ENCODE measurements at places on chromosomes 12 and 14. TPM values are rescaled to one million over a fixed set of nuclear protein-coding genes. Genes with fewer than 3 reads are reported as not detected.

Gene SYNDIG1L
- not detected for total RNA-seq

Gene GPR84
- 0.15 TPM for total RNA-seq

Gene TTC9
- total RNA-seq, result 6.5 TPM

Gene HOXC9
- total RNA-seq, result not detected

DNA sequence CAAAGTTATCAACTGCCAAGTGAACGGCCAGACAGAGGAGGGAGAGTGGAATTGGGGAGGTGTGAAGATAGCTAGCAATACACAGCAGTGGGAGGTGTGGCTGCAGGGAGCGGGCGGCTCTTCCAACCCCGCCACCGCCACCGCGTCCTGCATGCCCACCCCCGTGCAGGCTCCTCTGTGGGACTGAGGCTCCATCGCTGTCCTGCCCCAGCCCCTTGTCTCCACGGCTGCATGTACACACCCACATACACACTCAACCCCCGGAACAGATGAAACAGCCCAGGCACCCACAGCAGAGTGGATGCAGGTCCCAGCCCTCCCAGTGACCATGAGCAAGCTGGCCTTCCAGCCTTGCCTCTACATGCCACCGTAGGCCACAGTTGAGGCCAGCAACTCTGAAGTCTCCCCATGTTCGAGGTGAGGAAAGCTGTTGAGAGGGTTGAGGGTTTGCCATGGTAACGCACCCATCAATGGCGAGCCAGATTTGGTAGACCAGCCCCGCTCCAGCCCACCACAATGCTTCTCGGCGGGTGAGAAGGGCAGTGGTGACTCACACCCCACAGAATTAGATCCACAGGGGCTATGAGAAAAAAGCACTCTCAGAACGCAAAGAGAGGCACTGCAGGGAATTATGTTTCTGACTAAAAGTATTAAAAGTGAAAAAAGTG is 39.3 kb downstream of the PITPNM2 start:
- H3K4me1 ChIP-seq, result peaks cover 53% of the 10 kb centered on the region
- no peak overlapping the region for H3K4me3 ChIP-seq
- no peaks in the 10 kb centered on the region for H3K27me3 ChIP-seq
- H3K36me3 ChIP-seq, result no peaks in the 10 kb centered on the region
- no peak for DNase-seq

DNA sequence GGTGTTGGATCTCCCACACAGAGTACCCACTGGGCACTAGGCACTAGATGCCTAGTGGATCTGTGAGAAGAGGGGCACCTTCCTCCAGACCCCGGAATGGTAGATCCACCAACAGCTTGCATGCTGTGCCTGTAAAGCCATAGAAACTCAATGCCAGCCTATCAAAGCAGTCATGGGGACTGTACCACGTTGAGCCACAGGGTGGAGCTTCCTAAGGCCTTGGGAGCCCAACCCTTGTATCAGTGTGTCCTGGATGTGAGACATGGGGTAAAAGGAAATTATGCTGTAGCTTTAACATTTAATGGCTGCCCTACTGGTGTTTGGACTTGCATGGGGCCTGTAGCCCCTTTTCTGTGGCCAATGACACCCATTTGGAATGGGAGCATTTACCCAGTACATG is 1024.9 kb downstream of the TMEM121 start:
- no peaks in the 10 kb centered on the region for H3K36me3 ChIP-seq
- no peak overlapping the region for H3K4me3 ChIP-seq
- H3K27me3 ChIP-seq, result no peaks in the 10 kb centered on the region
- no peaks in the 10 kb centered on the region for H3K4me1 ChIP-seq

GRCh38 chr14:32784405-32784804 is 154.3 kb upstream of the NPAS3 start:
- no peak overlapping the region for H3K4me3 ChIP-seq
- no peaks in the 10 kb centered on the region for H3K27me3 ChIP-seq
- DNase-seq, result no peak
- no peaks in the 10 kb centered on the region for H3K36me3 ChIP-seq
- H3K27ac ChIP-seq, result no peak overlapping the region

DNA sequence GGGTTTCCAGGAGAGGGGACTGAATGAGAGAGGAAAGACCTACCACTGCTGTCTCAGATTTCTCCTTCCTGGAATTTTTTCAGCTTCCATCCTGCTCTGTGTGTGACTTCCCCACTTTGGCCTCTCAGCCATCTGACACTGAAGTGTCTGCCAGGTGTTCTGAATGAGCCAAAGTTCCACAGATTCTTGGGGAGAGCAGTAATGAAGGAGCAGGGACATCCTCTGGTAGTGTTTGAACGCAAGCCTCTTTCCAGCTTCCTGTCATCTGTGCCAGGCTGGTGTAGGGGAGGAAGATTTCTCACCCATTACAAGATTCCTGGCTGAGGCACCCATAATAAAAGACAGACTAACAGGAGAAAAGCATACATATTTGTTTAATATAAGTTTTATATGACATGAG is 141.7 kb upstream of the NRXN3 start:
- H3K4me1 ChIP-seq, result no peaks in the 10 kb centered on the region
- no peak for DNase-seq
- no peak overlapping the region for H3K4me3 ChIP-seq
- no peaks in the 10 kb centered on the region for H3K36me3 ChIP-seq
- H3K27ac ChIP-seq, result no peak overlapping the region
- H3K27me3 ChIP-seq, result no peaks in the 10 kb centered on the region

GRCh38 chr12:3202734-3203446 is 125.7 kb downstream of the TSPAN9 start:
- H3K27me3 ChIP-seq, result peaks cover 3% of the 10 kb centered on the region
- H3K27ac ChIP-seq, result no peak overlapping the region
- no peak overlapping the region for H3K4me3 ChIP-seq
- no peaks in the 10 kb centered on the region for H3K36me3 ChIP-seq
- no peaks in the 10 kb centered on the region for H3K4me1 ChIP-seq
- peak; percentile 16 for DNase-seq

- DNase-seq, result no peak
- no peak overlapping the region for H3K4me3 ChIP-seq
- no peaks in the 10 kb centered on the region for H3K4me1 ChIP-seq
- H3K27ac ChIP-seq, result no peak overlapping the region
These were observed 9.2 kb upstream of the PYROXD1 start for GRCh38 chr12:21428241-21428640.

- H3K4me1 ChIP-seq, result no peaks in the 10 kb centered on the region
- no peak overlapping the region for H3K27ac ChIP-seq
- no peaks in the 10 kb centered on the region for H3K36me3 ChIP-seq
- peaks cover 12% of the 10 kb centered on the region for H3K27me3 ChIP-seq
These were observed 7.1 kb upstream of the TBX5 start for GRCh38 chr12:114412825-114413749.

GRCh38 chr12:114480337-114481199 is 74.6 kb upstream of the TBX5 start:
- no peak overlapping the region for H3K27ac ChIP-seq
- peaks cover 37% of the 10 kb centered on the region for H3K27me3 ChIP-seq
- no peak overlapping the region for H3K4me3 ChIP-seq
- DNase-seq, result no peak
- peaks cover 4% of the 10 kb centered on the region for H3K4me1 ChIP-seq

DNA sequence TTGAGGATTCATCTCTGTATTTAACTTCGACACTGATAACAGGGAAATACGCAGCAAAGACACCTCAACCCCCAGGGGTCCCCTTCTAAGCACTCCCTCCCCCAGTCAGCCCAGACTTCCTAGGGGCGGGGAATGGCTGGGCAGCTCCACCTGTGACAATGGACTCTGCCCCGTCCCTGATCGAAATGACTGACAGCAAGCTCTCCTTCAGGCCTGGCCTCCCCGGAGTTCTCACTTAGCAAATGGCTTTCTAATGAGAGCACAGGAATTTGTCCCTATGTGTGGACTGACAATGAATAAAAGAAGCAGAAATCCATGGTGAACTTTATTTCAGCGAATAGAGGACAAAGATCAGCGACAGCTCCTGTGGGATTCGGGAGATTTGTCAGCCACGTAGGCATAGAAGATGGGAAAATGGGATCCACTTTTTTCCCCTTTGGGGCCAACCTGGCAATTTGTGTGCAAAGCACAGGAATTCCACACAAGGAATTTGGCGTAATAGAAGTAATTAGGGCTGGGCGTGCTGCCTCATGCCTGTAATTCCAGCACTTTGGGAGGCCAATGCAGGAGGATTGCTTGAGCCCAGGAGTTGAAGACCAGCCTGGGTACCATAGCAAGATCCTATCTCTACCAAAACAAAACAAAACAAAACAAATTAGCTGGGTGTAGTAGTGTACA is 63.8 kb downstream of the TNFAIP2 start:
- no peaks in the 10 kb centered on the region for H3K36me3 ChIP-seq
- DNase-seq, result no peak
- H3K27ac ChIP-seq, result no peak overlapping the region

DNA sequence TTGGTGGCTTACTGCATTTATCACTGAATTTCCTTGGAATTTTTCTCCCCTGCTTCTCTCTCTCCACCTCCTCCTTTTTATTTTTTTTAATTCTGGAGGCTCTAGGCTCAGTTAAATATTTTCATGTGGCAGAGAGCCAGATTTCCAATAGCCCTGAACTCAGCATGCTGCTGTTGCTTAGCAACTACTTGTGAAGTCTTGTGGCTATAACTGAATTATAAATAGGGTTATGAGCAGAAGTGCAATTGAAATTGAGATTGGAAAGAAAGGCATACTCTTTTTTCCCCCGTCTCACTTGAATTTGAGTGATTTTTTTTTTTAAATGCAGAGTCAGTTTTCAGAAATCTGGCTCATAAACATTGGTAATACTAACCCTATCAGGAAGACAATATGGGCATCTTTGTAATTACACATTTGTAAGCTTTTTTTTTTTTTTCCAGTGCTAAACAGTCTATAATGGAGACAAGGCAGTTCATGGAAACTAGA is 38.3 kb downstream of the ATF7IP start:
- H3K4me1 ChIP-seq, result peaks cover 94% of the 10 kb centered on the region
- H3K36me3 ChIP-seq, result no peaks in the 10 kb centered on the region
- no peaks in the 10 kb centered on the region for H3K27me3 ChIP-seq
- H3K4me3 ChIP-seq, result no peak overlapping the region

- no peak overlapping the region for H3K4me3 ChIP-seq
- no peak overlapping the region for H3K27ac ChIP-seq
- DNase-seq, result peak; percentile 71
- peaks cover 15% of the 10 kb centered on the region for H3K4me1 ChIP-seq
These were observed 29.1 kb upstream of the LRTM2 start for GRCh38 chr12:1791104-1791841.

GRCh38 chr12:105226219-105226618 is 9.8 kb downstream of the APPL2 start:
- no peaks in the 10 kb centered on the region for H3K27me3 ChIP-seq
- peaks cover 7% of the 10 kb centered on the region for H3K4me1 ChIP-seq
- H3K36me3 ChIP-seq, result peaks cover 21% of the 10 kb centered on the region
- H3K4me3 ChIP-seq, result no peak overlapping the region
- no peak overlapping the region for H3K27ac ChIP-seq
- peak; percentile 28 for DNase-seq

GRCh38 chr12:5905757-5906156 is 39.3 kb downstream of the ANO2 start:
- no peak overlapping the region for H3K4me3 ChIP-seq
- H3K36me3 ChIP-seq, result no peaks in the 10 kb centered on the region
- DNase-seq, result no peak

- DNase-seq, result peak; percentile 71
- no peaks in the 10 kb centered on the region for H3K36me3 ChIP-seq
- no peak overlapping the region for H3K27ac ChIP-seq
- no peak overlapping the region for H3K4me3 ChIP-seq
- H3K27me3 ChIP-seq, result no peaks in the 10 kb centered on the region
- no peaks in the 10 kb centered on the region for H3K4me1 ChIP-seq
These were observed 67.2 kb downstream of the CCDC92 start for GRCh38 chr12:123905319-123905925.

DNA sequence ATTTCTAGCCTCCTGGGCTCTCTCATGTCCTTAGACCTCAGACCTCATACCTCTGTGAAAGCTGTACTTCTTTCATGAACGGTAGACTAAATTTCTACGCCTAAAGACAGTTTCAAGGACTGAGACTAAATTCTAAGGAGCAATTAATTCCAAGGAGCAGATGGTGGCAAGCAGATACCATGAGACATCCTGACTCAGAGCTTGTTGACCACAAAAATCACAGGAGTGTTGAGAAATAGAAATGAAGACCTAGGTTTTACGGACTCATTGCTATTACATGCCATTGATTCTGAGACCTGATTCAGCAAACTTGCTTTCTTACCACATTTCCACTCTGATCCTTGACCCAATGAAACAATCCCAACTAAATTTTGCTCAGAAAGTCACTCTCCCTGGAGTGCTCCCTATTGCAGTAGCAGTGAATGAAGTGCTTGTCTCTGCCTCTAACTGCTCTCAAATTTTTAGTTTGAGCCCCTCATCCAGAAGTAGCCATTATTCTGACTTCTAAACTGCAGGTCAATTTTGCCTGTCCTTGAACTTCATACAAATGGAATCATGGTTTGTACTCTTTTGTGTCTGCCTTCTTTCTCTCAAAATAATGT is 52.0 kb downstream of the PEX5 start:
- no peaks in the 10 kb centered on the region for H3K36me3 ChIP-seq
- no peak for DNase-seq
- H3K4me3 ChIP-seq, result no peak overlapping the region
- H3K27me3 ChIP-seq, result no peaks in the 10 kb centered on the region

- DNase-seq, result no peak
- H3K36me3 ChIP-seq, result no peaks in the 10 kb centered on the region
- H3K27me3 ChIP-seq, result no peaks in the 10 kb centered on the region
- no peak overlapping the region for H3K27ac ChIP-seq
- no peaks in the 10 kb centered on the region for H3K4me1 ChIP-seq
These were observed 96.5 kb downstream of the UNC79 start for GRCh38 chr14:93527203-93527607.

DNA sequence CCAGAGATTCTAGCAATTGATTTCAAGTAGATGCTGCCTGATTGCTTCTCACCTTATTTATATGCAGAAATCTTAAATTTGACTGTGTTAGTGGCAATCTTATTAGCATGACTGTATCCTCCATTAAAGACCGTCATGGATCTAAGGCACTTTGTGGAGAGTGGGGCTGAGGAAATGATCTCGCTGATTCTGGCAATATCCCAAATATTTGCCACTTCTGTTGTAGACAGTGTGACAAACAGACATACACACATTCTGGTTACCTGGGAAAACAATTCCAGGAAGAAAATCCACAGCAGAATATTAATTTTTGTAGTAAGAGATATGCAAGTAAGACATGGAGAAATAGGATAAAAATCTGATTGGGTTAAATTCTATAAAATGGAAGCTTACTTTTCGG is 269.0 kb upstream of the G2E3 start:
- H3K27me3 ChIP-seq, result no peaks in the 10 kb centered on the region
- DNase-seq, result no peak
- no peak overlapping the region for H3K27ac ChIP-seq

- no peak overlapping the region for H3K4me3 ChIP-seq
- H3K36me3 ChIP-seq, result no peaks in the 10 kb centered on the region
- no peak for DNase-seq
- no peak overlapping the region for H3K27ac ChIP-seq
- no peaks in the 10 kb centered on the region for H3K27me3 ChIP-seq
These were observed 177.9 kb upstream of the PRMT8 start for GRCh38 chr12:3313066-3313465.
